Cortex of kidney (tissue), 1 donor: ENCODE measurements at places on chromosomes 11 and 22.

- DNase-seq = no peak
These were observed 484.3 kb downstream of the SOX6 start for GRCh38 chr11:15871904-15872626.

DNA sequence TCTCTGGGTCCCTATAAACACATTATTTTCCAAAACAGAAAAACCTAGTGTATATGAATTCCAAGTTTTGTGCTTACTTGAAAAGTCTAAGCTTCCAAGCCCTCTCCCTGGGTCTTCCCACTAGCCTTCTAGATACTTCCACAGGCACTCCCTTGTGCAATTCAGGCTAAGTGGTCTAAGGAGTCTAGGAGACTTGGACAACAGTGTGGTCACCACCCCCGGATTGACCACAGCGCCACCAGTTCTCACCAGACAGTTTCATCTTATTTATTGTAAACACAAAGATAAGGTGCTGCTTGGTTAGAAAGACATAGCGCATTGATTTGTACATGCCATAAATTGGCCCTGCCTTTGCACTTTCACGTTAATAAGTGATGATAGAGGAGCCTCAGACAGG is 623.9 kb downstream of the OPCML start:
- DNase-seq = no peak

GRCh38 chr11:19243613-19244012 is 2.9 kb upstream of the E2F8 start:
- no peak for DNase-seq

DNA sequence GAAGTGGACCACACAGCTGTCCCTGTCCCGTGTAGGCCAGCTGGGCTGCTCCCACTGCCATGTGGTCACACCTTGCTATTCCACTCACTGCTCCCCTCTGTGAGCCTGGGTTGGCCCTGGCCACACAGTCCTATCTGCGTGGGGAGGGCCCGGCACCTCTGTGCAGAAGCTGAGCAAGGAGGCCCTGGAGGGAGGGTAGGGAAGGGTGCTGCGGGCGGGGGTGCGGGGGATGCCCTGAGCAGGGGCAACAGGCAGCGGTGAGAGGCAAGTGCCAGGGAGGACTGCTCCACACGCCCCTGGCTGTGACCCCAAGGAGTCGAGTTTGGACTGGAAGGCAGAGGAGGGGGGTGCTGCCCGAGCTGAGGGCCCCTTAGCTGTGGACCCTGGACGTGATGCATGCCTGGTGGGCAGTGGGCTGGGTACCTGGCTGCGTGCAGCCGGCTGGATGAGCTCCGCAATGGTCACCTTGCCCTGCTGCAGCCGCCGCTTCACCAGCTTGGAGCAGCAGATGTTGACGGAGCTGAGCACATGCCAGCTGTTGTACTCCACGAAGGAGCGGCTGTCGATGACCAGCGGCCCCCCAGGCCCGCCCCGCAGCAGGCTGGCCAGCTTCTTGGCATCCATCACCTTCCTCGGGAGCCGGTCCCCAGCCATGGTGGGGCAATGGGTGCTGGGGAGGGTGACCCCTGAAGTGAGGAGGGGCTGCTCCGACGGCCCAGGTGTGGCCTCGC is 6.7 kb downstream of the DUSP8 start:
- no peak for DNase-seq

- no peak for DNase-seq
These were observed 79.6 kb upstream of the CLDN5 start for GRCh38 chr22:19603767-19604166.

DNA sequence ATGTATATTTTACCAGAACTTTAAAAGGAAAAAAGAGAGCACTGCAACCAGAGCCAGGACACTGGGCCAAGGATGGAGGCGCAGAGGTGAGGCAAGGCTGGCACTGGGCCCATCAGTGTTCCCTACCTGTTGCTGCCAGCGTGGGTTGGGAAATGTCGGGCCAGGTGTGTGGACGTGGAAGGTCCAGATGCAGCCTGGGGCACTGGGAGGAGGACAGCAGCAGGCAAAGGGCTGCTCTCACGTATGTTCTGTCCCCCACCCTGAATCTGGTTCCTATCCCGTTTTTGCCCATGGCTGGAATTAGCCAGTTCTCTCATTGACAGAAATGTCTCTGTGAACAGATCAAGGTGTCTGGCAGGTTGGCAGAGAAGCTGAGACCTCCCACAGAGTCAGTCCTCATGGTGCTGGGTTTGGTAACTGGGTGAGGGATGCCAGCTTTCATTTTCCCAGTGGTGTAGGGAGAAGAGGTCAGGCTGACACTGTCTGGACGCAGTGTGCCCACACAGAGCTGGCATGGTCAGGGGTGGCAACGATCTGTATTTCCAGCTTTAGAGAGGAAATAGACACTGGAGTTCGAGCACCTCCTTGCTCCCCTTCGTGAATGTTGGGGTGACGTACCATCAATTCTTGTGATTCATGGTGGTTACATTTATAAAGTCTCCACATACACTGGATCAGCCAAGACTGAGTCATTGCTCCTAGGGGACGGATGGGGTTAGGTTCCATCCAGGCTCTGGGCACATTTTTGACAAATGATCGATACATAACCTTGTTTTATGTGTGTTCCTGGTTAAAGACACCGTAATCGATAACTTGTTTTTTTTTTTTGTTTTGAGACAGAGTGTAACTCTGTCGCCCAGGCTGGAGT is 4.3 kb upstream of the PNPLA3 start:
- no peak for DNase-seq

DNA sequence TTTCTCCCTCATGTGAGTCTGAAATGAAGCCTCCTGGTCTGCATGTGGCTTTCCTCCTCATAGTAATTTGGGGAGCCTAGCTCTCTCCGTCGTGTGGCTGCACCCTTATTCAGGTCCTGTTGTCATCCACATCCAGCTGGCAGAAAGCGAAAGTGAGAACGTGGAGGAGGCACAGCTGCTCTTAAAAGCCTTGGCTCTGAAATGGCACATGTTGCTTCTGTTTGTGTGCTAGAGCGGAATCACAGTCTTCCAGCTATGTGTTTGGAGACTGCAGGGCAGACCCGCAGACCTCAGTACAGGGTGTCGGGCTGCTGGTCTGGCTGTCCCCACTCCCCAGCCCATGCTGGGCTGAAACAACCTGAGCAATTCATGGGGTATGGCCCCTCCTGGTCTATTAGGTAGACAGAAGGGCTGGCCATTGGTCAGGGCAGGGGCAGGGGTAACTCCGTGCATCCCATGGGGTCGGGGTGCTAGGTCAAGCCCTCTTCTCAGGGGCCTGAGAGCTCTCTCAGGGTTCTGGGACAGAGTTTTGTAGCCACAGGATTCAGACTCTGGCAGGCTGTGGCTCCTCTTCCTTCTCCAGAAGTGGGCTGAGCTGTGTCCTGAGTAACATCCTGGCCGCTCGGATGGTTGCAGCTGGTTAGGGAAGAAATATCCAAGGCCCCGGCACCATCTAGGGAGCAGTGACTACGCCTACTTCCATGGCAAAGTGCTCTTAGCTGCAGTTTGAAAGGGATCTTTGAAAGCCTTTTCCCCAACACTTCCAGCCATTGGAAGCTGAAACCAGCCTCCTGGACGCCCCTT is 50.6 kb downstream of the C11orf96 start:
- no peak for DNase-seq

DNA sequence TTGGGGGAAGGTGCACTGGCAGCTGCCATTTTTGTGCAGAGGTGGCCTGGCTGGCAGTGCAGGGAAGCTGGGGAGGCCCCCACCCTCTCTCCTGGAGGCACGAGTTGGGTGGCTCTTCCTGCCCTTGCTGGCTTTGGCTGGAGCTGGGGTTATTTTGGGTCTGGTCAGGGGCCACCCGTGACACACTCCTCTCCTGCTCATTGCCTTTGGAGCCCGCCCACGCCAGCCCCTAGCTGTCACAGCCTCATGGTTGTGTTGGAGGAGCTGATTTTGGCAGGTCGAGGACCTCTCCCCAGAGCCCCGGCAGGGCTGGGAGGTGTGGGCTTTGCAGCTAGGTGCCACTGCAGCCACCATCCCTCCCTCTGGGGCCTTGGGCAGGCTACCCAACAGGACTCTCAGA is 21.5 kb downstream of the FBLN1 start:
- no peak for DNase-seq

- DNase-seq = no peak
These were observed 47.9 kb upstream of the ARHGAP42 start for GRCh38 chr11:100639140-100639539.

- no peak for DNase-seq
These were observed 10.7 kb upstream of the RPS3 start for GRCh38 chr11:75388386-75389275.

DNA sequence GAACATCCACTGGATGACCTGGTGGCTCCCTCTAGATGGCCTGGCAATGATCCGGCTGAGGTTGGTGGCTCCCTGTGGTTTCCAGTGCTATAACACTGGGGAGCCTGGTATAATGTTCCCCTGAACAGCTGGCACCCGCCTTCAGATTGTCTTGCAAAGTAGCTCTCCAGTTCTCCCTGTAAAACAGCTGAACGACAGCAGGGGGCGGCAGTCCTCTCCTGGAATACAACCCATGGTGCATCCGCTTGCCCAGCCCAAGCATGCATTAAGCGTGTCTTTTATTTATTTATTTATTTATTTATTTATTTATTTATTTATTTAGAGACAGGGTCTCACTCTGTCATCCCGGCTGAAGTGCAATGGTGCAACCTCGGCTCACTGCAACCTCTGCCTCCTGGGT is 258.9 kb downstream of the BUD13 start:
- no peak for DNase-seq

- no peak for DNase-seq
These were observed 18.5 kb downstream of the RBFOX2 start for GRCh38 chr22:36010090-36010489.

DNA sequence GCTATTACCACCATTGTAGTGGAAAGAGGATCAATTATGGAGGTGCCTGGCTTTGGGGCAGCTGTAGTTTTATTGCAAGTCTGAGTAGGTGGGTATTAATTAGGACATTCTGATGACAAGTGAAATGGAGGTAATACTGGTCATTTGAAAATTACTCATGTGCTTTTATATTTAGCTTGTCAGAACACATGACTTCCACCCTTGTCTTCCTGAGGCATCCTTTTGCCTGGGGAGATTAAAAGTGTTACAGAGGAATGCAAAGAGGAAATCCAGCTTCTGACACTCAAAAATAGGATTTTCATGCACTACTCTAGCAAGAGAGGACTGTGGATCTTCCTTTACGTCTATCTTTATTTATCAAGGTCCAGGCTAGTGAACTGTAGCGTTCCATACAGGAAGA is 44.7 kb upstream of the CAPRIN1 start:
- no peak for DNase-seq

GRCh38 chr11:11971906-11972547 is 36.4 kb downstream of the DKK3 start:
- no peak for DNase-seq

DNA sequence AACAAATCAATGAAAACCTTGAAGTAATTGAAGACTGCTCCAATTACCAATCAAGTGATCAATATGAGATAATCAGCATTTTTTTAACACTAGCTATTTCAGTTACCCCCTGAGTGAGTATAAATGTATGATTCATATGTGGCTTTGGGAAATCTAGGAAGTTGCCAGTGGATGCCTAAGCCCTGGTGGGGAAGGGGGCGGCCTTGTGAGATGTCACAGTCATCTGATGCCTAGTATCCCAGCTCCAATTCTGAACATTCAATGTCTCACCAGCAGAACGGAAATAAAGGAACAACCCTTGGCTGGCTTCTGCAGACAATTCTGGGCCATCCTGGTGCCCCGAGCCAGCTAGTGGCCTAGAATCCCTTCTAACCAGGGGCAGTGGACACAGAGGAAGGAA is 58.5 kb upstream of the TIMP3 start:
- no peak for DNase-seq

GRCh38 chr22:37273126-37273845 is 9.0 kb upstream of the CYTH4 start:
- no peak for DNase-seq

- DNase-seq = no peak
These were observed 46.1 kb downstream of the MYEOV start for GRCh38 chr11:69339983-69340565.

DNA sequence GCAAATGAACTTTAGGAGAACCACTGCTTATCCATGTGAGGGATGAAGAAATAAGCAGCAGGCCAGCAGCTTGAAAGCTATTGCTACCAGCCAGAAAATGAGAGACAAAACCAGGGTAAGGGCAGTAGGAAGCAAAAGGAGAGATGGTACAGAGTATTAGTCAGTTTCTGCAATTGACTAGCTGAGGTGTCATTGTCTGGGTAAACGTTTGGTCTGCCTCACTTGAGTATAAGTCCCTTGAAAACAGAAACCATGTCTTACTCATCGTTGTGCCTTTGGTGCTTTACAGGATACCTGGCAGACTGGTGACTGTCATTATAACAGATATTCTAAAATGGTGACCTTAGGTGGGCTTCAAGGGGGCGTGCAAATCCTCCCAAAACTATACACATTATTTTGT is 63.9 kb upstream of the USP47 start:
- DNase-seq = no peak

DNA sequence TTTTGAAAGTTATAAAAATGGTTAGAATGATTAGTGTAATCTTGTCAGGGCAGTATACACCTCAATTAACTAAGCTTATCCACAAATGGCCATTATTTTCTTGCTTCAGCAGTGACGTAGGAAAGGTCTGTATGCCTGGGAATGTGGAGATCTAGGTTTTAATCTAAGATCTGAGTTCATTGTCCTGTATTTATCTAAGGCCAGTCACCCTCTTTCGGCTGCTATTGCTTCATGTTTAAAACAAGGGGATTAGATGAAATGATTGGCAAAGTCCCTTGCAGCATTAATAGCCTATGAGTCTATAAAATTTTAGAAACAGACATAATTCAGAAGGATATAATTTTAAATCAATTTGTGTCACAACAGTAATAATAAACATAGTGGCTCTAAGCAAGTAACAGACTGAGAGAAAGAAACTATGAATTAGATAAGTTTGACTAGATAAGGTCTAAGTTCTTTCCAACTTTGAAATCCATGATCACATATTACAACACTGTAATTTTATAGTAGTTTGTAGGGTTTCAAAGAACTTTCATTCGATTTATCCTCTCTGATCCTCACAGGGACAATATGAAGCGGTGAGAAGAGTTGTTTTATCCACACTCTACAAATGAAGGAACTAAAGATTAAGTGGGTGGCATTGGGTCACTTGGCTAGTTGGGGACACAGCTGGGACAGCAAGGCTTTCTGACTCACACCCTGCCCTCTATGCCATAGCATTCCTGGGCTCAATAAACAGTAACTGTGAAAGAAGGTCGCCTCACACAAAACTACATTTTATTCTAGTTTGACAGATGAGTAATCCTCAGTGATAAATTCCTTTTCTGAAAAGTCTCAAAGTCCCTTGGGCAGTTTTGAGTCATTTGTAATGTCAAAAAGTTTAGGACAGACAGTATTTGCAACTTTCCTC is 60.6 kb upstream of the RDX start:
- no peak for DNase-seq

- DNase-seq = no peak
These were observed 7.3 kb downstream of the CADM1 start for GRCh38 chr11:115496892-115497291.

GRCh38 chr11:64723907-64724862 is 1.2 kb upstream of the NRXN2 start:
- DNase-seq = no peak

DNA sequence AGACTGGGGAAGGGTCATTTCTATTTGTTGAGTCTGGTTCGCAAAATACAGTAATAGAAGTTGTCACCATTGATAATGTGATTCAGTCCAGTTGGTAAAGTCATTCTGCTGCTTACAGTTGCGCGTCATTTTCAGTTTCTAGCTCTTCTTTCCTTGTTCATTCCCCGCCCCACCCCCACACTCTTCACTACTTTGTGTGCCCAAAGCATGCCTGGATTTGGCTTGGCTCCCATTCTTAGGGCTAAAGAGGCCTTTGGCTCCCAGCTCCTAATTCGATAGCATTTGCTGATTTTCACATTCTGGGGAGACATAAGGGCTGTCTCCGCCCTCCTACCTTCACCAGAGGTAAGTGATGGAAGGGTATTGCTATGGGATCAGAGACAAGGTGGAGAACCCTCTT is 43.0 kb downstream of the CECR2 start:
- no peak for DNase-seq
